ENCODE measurements at places on chromosomes 5 and 9.

DNA sequence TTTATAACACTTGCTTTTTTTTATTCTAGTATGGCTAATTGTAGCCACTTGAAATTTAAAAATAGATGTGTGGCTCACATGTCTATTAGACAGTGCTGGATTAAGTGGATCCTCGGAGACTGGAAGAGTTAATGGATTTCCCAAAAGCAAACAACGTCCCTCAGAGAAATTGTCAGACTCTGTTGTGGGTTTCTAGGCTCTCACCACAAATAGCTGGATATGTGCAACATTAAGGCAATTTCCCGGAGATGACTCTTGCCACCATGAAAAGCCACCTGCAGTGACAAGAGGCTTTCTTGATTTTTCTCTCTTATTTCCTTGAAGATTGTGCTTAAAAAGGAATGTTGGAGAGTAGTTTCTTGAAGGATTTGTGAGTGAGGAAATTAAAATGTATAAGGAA is 43.2 kb downstream of the TMEM167A start:
- DNase-seq, result peak; percentile 70

DNA sequence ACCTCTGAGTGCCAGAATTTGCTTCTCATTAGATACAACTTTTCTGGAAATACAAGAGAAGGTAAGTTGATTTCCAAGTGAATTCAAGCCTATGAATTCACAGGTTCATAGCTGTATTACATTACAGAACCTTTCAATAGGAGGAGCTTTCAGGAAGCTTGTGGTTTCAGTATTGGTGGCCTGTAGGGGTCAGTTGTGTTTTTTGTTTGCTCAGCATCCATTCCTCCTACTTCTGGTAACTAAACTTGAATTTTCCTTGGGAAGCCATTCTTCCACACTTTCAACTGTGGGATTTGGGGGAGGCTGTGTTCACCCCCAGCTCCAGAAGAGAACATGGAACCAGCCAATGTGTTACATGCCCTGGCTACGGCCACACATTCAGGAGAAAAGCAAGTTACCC is 5.6 kb upstream of the CYSTM1 start:
- no peak for DNase-seq

DNA sequence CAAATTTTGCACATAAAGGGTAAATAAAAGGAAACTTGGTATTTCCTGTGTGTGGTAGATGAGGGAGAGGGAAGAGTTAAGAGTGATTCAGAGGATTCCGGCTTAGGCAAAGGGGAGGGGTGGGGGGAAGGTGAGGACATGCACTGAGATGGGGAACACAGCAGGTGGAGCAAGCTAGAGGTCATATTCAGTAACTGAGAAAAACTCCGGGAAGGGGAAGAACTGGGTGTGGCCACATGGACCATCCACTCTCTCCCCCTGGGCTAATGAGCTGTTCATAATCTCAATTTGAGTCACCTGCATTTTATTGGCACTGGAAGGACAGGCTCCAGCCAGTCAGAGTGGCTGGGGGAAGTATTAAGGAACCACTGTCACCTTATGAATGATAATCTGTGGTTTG is 45.1 kb upstream of the UGCG start:
- DNase-seq, result no peak

- no peak for DNase-seq
These were observed 55.3 kb downstream of the SPEF2 start for GRCh38 chr5:35672995-35673394.

Measured in NCI-H1105 treated with DMSO at 0.1 percent for 48 hours (cell line).